Brain (organoid and tissue), 16 donors: ENCODE measurements at places on chromosomes 7 and 10.
A peak's percentile ranks its signal among the peaks of the same experiment; 100 is the strongest.

- DNase-seq = no peak
These were observed 22.2 kb downstream of the DNAJB12 start for GRCh38 chr10:72332423-72333111.

DNA sequence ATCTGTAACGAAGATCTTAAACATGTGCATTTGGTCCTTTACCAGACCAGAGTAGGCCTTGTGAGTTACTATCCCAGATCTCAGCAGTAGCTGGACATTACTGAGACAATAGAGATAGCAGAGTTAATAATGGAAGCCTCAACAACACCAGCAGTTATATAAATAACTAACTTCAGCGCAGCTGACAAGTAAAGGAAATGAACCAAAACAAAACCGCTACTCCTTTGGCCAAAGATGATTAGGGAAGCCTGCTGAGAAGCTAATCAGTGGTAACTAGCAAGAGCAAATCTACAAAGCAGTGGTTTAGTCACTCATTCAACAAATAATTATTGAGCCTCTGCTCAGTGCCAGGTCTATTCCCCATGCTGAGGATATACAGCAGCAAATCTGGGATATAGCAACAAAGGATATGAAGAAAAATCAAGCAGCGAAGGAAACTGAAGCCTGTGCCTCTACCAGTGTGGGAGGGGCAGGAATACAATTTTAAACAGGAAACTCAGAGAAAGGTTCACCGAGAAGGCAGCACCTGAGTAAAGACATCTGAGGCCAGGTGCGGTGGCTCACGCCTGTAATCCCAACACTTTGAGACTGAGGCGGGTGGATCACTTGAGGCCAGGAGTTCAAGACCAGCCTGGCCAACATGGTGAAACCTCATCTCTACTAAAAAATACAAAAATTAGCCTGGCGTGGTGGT is 103.6 kb downstream of the ELMO1 start:
- no peak for DNase-seq

- DNase-seq = peak; percentile 73
These were observed 757.1 kb downstream of the AUTS2 start for GRCh38 chr7:70355198-70356020.

DNA sequence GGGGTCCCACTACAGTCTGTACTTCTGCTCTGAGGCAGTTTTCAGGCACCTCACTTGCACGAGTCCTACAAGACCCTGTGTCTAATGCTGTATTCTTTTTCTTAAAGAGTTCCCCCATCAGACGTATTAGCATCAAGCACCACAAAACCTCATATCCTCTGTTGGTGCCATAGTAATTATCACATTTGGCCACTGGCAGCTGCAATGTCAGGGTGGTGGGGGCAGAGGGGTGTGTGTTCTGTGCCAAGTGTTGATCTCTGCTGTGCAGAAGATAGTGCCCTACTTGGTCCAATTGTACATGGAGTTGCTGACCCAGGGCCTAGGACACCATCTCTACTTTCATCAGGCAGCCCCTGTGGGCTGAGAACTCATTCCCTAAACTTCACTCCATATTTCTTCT is 20.0 kb upstream of the JAZF1 start:
- DNase-seq = no peak

- DNase-seq = peak; percentile 78
These were observed 16.8 kb upstream of the ABCB5 start for GRCh38 chr7:20598459-20599309.

- no peak for DNase-seq
These were observed 4.1 kb downstream of the BAIAP2L1 start for GRCh38 chr7:98396768-98397167.

DNA sequence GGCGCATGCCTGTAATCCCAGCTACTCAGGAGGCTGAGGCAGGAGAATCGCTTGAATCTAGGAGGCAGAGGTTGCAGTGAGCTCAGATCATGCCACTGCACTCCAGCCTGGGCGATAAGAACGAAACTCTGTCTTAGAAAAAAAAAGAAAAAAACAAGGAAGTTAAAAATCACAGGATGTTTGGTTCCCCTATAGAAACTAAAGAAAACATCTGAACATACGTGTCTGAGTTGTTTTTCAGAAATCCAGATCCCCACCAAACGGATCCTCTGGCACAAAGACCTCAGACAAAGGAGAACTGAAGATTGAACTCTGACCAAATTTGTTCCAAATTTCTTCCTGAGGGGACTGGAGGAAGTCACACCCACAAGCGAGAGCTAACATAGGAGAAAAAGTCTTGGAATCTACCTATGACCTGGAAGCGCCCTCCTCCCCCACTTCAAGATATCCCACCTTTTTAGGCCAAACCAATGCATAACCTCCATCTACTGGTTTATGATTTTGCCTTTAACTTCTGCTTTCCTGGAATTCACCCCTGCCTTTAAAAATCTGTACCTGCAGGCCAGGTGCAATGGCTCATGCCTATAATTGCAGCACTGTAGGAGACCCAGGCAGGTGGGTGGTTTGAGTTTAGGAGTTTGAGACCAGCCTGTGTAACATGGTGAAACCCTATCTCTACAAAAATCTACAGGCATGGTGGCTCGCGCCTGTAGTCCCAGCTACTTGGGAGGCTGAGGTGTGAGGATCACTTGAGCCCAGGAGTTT is 19.7 kb upstream of the SIRT1 start:
- DNase-seq = no peak

GRCh38 chr10:89363729-89364442 is 14.0 kb upstream of the IFIT1B start:
- DNase-seq = no peak

DNA sequence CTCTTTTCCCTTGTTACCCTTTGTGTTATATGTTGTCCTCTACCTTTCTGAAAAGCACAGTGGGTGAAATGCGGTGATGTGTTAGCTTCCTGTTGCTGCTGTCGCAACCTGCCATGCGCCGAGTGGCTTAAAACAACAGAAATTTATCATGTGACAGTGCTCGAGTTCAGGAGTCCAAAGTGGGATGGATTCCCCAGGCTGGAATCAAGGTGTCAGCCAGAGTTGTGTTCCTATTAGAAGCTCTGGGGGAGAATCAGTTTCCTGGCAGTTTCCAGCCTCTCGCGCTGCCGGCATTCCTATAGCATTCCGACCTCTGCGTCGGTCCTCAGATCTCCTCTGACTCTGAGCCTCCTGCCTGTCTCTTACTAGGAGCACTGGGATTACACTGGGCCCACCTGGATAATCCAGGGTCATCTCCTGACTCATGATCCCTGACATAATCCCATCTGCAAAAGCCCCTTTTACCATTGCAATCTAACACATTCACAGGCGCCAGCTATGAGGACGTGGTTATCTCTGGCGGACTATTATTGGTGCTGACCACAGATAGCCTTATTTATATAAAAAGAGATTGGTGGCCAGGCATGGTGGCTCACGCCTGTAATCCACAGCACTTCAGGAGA is 207.5 kb downstream of the CUX1 start:
- DNase-seq = no peak

DNA sequence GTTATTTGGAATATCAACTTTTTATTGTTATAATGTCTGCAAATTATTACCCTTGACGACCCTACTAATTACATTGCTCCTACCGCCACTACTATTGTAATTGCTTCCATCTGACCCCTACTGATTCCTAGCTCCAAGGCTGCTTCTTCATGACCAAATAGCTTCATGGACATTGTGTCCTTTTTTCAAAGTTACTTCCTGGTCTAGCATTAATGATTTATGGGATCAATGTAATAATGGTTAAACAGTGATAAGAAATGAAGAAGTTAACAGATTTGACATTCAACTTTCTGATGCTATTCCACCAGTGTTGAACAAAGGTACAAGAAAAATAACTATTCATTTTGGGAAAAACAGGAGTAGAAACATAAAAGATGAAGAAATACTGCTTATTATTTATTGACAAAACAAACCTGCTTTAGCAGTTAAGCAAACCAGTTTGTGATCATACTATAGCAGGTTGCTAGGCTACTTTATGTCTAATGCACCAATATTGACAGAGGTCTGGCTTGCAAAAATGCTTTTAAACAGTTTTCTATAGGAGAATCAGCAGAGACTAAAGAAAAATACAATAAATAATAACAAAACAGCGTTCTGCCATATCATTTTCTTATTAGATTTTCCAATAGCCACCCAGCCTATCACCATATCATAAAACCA is 125.8 kb downstream of the PCLO start:
- no peak for DNase-seq

DNA sequence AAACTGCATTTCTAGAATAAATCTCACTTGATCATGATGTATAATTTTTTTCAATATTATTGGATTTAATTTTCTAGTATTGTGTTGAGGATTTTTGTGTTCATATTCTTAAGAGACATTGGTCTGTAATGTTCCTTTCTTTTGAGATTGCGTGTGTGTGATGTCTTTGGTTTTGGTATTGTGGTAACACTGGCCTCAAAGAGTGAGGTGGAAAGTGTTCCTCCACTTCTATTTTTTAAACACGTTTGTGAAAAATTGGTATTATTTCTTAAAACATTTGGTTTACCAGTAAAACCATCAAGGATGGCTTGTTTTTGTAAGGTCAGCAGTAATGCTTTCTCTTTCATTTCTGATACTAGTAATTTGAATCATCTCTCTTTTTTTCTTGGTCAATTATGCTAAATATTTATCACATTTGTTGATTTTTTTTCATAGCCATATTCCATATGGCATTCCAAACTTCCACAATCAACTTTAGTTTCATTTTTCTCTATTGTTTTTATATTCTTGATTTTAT is 290.2 kb upstream of the CDC14C start:
- no peak for DNase-seq

DNA sequence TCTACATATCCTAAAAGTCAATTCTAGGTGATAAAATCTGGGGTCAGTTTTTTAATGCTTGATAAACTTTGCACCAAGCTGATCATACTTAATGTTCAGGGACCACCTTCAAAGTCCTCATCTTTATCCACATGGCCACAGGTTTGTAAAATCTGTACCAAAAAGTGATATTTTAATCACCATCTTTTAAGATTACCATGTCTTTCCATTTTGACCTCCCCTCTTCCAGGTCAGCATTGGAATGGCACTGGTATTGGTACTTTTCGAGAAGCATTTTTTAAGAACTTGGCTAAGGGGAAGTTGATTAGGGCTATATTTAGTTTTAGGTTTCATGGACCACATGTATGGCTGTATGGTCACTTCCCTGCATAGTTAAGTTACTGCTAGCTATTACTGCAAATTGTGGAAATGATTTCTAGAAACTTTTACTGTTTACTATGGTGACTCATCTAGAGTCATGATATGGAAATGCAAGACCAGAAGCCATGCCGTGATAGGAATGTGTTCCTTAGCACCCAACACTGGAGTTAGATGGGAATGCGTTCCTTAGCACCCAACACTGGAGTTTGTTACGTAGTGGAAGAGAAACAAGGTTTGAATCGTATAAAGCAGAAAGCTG is 50.8 kb upstream of the ABLIM1 start:
- DNase-seq = no peak

- no peak for DNase-seq
These were observed 79.8 kb upstream of the PDE1C start for GRCh38 chr7:32150039-32150438.

GRCh38 chr10:86360657-86361056 is 5.9 kb downstream of the GRID1 start:
- no peak for DNase-seq

GRCh38 chr7:69597278-69598076 is 798 bp upstream of the AUTS2 start:
- DNase-seq = peak; percentile 43

DNA sequence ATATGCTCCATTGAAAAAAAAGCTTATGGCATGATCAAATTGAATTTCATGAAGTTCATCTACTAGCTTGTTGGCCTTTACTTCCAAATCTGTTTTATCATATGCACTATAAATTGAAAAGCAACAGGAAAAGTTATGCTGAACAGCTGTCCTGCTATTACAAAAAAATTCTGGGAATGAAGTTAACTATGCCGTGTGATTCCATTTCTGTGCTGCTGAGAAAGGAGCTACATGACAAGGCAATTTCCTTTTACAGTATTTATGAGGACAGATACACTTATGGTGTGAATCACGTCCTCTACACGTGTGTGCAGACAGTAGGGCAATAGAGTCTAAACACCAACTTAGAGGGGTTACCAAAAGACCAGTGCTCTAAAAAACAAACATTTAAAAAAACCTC is 426.5 kb upstream of the AKR1E2 start:
- no peak for DNase-seq

GRCh38 chr10:131748191-131748590 is 152.6 kb upstream of the PPP2R2D start:
- no peak for DNase-seq

- DNase-seq = peak; percentile 70
These were observed 136.5 kb upstream of the NAMPT start for GRCh38 chr7:106421181-106421762.

- DNase-seq = peak; percentile 93
These were observed 375.0 kb downstream of the TYW1 start for GRCh38 chr7:67371429-67372305.

GRCh38 chr7:107847168-107847835 is 43.7 kb upstream of the DLD start:
- no peak for DNase-seq

DNA sequence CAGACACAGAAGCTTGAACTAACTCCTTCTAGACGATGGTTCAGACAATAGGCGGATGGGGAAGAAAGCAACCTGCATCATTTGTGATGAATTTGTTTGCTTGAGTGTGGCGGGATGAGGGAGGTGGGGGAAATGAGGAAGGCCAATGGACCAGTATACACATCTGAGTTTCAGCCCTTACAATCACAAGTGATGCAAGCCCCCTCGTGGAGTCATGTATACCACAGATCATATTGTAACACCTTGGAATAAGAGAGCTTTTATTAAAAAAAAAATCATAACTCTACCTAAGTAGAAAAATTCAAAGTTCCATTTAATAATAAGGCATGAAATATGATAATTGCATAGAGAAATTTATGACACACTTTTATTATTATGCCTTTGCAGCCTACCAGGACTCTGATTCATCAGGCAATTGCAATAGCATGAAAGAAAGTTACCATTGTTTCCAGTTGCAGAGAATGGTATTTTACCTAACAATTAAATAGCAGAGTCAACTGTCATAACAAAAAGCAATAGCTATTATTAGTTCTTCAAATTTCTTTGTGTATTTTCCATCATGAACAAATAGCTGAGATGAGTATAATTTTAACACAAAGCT is 230.2 kb upstream of the AKR1E2 start:
- no peak for DNase-seq

- no peak for DNase-seq
These were observed 219.5 kb upstream of the AOAH start for GRCh38 chr7:36943591-36944435.

DNA sequence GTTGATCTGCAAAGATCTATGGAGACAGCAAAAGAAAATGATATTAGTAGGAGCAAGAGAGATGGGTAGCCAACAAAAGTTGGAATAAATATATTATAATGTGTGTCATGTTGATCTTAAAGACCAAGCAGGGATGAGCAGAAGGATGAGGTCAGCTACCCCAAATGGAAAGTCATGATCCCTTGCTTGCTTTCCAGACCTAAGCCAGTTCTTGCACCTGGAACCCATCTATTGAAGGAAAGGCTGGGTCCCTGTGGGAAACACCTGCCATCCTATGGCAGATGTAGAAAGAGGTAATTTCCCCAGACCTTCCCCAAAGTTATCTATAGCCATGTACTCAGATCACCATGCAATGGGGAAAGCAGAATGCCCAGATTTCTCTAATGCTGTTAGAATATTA is 52.5 kb downstream of the LYZL2 start:
- no peak for DNase-seq
